ENCODE measurements at places on chromosomes 11 and 22.

DNA sequence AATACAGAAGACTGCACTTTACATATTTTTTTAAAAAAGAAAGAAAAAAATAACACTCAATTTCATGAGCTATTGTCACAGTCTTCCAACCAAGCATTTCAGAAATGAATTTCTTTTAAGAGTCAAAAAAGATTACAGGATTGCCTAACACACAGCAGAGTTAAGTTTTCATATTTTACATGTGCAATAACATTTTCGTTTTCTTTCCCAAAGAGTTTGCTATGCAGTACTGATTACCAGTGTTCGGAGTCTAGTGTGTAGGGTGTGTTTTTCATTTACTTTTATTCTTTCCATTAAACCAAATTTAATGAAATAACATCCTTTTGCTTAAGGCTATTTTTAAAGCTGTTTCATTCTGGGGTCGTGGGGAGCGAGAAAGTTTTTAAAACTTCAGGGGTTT lies 53.2 kb downstream of the MN1 start:
- DNase-seq, result no peak

GRCh38 chr22:35580351-35581022 lies 36.6 kb downstream of the MB start:
- no peak for DNase-seq

GRCh38 chr11:88363004-88363403 lies 25.5 kb upstream of the CTSC start:
- no peak for DNase-seq

- no peak for DNase-seq
Observed at GRCh38 chr11:82406611-82407010, 327.1 kb downstream of the FAM181B start.

DNA sequence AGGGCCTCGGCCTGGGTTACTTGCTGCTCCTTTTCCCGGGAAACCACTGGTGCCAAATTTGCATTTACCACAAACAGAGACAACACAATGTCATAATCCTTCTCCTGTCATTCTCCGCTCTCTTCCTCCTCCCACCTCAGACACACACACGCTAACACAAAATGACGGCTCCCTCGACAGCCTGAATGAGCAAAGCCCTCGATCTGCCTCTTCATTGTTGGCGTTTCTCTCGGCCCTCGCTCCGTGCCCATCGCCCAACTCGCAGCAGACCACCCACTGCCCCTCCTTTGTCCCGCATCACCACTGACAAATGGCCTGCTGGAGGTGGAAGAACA lies 12.5 kb upstream of the TCF20 start:
- DNase-seq, result no peak

- no peak for DNase-seq
Observed at GRCh38 chr11:88464528-88464927, 127.0 kb upstream of the CTSC start.

DNA sequence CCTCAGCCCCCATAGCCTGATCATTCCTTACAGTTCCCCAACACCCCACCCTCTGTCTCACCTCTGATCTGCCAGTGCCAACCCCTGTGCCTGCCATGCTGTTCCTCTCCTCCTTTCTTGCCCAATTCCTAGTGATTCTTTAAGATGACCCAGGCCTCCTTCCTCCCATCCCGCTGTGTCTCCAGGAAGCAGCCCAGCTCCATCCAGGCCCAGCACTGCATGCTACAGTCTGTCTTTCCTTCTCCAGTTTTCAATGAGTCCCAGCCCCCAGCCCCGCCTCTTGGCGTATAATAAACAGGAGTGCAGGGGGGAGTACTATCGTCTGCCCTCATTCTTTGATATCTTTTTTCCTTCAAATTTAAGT lies 12.3 kb downstream of the LTBP3 start:
- no peak for DNase-seq

GRCh38 chr11:14029971-14030920 lies 67.7 kb downstream of the SPON1 start:
- DNase-seq, result no peak

DNA sequence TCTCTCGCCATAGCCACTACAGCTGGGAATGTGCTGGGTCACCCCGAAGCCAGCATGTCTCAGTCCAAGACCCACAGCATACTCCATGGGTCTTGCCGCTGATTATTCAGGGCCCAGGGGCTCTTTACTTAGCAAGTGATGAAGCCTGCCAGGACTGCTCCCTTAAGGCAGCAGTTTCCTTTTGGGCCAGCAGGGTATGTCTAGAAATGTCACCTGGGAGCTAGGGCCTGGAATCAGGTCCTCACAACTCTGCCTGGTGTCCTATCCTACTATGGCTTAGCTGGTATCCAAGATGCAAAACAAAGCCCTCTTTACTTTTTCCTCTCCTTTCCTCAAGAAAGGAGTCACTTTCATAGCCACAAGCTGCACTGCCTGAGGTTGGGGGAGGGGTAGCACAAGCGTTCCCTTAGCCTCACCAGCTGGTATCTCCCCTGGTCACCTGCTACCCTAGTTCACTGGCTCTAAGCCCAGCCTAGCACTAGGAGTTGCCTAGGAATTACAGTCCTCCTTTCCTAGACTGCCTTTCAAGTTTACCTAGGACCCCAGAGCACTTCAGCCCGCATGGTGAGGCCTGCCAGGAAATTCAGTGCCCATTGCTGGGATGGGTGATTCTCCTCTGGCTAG lies 22.6 kb upstream of the NCR3LG1 start:
- no peak for DNase-seq

- DNase-seq, result no peak
Observed at GRCh38 chr22:35477911-35478582, 62.6 kb upstream of the RASD2 start.

DNA sequence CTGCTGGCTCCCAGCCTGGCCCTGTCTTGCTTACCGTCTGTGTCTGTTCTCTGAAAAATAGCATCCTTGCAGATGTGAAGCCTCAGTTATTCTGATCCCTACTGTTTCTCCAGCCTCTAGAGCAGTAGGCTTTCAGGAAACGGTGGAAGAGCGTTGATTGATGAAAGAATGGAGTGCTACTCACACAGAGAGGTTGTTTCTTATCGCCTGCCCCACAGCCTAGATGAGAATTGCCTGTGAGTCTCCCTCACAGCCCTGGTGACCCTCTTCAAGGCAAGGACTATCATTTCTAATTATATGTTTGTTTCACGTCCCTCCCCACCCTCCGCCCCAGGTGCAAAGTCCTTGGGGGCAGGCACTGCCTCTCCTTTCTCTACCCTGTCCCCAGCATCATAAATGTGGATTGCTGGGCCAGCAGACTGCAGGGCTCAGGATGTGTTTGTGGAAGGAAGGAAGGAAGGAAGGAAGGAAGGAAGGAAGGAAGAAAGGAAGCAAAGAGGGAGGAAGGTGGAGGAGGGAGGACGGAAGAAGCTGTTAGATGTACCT lies 575.3 kb upstream of the B3GAT1 start:
- no peak for DNase-seq

DNA sequence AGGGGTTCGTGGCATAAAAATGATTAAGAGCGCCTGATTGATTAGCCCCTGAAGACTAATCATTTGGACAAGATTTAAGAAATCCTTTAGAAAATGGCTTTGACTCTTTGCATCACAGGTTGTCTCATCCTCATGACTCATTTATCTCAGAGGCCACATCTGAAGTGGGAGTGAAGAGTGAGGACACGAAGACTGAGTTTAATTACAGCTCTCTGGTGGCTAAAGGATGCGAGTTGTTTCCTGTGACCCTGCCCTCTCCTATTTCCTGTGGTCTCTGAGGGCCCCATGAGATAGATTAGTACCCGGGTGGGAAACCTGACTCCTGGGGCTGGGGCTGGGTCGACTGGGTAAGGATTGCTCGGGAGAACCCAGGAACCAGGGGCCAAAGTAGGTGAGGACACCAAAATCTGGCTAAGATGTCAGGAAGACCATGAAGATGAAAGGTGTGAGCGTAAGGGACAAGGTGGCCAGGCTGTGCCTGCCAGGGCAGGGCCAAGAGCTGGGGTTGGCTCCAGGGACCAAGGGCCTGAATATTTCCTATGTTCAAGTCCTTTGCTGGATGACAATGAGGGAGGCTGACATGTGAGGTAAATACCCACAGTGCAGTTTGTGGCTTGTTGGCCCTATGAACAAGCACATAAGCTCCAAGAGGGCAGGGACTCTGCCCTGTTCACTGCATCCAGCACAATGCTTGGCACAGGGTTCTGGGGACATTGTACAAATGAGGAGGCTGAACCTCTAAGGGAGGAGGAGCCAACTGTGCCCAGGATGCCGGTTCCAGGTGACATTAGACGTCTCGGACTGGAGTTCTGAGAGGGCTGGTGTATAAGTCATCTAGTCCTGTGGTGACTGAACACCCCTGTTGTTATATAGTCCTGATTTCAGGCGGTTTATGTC lies 3.6 kb downstream of the OTOG start:
- no peak for DNase-seq

- DNase-seq, result no peak
Observed at GRCh38 chr11:113896156-113896879, 8.3 kb upstream of the HTR3B start.

DNA sequence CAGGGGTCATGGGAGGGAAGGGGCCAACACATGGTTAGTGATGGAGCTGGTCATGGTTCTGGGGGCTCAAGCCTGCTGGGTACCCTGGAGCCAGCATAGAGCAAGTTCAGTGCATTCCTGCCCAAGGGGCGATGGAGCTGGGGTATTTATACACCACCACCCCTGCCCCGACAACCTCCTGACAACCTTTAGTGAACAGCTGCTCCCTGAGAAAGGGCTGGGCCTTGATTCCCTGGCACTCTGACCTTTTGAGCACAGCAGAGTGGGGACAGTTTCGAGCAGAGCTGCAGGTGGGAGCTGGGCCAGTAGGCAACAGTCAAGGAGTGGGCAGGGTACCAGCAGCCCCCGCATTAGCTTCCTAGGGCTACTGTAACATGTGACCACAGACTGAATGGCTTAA lies 6.0 kb downstream of the PARVG start:
- no peak for DNase-seq

DNA sequence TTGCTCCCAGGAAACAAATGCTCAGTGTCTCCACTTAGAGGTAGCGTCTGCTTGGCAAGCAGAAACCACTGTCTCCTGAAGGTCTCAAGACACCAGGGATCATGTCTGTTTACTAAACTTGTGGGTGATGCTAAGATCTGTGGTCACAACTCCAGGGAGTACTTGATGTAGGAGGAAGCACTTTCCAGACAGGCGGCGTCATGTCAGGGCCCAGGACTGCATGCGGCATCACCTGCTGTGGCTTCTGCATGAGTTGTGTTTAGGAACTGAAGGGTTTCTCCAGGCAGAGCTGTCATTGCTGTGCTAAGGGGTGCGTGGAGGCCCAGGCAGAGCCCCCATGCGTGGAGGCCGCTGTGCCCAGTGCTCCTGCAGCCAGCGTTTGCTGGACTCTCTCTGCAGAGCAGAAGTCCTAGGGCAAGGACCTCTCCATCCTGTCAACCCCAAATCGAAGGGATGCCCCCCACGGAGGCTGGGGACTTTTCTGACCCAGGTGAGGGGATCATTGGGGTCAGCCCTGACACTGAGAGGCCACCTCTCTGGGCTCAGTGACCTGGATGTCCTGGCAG lies 8.1 kb upstream of the PANX2 start:
- DNase-seq, result no peak

DNA sequence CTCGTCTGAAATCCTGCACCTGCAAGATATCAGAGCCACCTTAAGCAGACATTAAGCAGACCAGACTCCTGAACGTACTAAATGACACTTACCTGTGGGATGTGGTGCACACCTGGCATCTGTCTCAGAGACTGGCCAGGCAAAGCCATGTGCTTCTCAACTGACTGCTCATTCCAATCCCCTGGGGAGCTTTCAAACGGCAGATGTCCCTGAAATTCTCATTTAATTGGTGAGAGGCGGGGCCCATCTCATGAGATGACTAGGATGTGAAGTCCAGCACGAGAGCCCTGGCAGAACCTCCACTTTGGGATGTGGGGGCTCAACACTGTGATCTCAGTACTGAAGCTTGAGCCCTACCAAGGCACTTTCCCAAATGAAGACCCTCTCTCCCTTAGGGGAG lies 84.9 kb upstream of the HMGXB4 start:
- no peak for DNase-seq

- DNase-seq, result no peak
Observed at GRCh38 chr11:35100013-35100383, 39.0 kb upstream of the CD44 start.

DNA sequence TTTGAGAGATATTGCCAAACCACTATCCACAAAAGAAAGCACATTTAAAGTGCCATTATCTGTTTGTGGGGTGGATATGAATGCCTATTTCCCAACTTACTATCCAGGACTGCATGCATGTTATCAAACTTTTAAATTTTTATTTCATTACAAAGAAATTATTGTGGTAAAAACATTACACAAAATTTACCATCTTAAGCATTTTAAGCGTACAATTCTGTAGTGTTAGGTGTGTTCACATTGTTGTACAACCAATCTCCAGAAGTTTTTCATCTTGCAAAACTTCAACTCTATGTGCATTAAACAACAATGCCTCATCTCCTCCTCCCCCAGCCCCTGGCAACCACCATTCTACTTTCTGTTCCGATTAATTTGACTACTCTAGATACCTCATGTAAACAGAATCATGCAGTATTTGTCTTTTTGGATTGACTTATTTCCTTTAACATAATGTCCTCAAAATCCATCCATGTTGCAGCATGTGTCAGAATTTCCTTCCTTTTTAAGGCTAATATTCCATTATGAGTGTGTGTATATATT lies 17.6 kb upstream of the CD44 start:
- DNase-seq, result no peak

GRCh38 chr22:46797355-46797754 lies 34.9 kb downstream of the TBC1D22A start:
- no peak for DNase-seq

DNA sequence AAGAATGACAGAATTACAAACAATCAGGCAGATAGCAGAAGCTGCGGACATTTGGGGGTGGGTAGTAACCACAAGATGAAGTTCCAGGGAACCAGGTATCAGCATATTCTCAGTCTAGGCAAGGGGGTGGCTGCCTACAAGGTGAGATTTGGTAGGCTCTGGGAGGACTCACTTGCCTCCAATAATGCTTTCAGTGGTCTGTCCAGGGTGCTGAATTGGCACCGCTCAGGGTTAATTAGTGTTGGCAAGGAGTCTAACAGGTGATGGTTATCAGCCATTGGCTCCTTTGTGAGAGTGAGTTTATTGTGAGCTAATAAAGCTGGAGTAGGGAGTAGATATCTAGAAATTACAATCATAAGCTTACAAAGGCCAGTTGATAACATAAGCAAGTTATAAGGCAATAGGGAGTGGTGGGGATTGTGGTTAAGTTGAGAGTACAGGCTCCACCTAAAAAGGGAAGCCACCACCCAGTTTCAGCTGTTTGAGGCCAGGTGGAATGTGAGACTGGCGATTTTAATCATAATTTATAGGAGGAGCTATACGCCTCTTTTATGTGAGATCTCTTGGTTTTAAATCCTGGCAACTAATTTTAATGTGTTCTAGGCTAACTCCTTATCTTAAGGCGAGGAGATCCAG lies 320.5 kb downstream of the MIAT start:
- no peak for DNase-seq

- no peak for DNase-seq
Observed at GRCh38 chr22:32333141-32333768, 24.4 kb upstream of the RFPL3 start.

DNA sequence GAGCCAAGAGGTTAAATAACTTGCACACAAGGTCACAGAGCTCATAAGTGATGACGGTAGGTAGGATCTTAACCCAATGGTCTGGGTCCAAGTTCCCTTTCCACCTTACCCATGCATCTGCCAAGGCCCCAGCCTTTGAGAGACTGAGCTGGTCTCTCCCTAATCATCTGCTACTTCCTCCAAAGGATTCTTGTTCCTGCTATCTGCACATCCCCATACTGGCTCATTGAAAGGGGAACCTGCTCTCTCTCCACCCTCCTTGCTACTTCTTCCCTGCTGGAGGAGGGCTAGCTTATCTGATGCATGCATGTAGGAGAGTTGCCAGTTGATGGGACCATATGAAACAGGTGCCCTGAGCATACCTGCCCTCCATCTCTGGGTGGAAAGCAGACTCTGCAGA lies 47.7 kb downstream of the COMMD9 start:
- no peak for DNase-seq

- DNase-seq, result no peak
Observed at GRCh38 chr11:34509336-34509876, 4.2 kb downstream of the ELF5 start.
